ENCODE measurements at places on chromosomes 2 and 18.

GRCh38 chr2:28424799-28425463 lies 32.3 kb downstream of the FOSL2 start:
- DNase-seq = no peak

GRCh38 chr2:230987137-230988020 lies 8.5 kb upstream of the SPATA3 start:
- peak; percentile 1 for DNase-seq

- no peak for DNase-seq
These were observed 116.0 kb upstream of the AQP4 start for GRCh38 chr18:26981360-26982082.

DNA sequence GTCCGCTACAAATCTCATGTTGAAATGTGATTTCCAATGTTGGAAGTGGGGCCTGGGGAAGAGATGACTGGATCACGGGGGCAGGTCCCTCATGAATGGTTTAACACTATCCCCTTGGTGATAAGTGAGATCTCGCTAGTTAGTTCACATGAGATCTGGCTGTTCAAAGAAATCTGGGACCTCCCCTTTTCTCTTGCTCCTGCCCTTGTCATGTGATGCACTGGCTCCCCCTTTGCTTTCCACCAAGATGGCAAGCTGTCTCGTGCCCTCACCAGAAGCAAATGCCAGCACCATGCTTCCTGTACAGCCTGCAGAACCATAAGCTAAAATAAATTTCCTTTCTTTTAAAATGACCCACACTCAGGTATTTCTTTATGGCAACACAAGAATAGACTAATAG lies 57.3 kb upstream of the C2orf15 start:
- no peak for DNase-seq

DNA sequence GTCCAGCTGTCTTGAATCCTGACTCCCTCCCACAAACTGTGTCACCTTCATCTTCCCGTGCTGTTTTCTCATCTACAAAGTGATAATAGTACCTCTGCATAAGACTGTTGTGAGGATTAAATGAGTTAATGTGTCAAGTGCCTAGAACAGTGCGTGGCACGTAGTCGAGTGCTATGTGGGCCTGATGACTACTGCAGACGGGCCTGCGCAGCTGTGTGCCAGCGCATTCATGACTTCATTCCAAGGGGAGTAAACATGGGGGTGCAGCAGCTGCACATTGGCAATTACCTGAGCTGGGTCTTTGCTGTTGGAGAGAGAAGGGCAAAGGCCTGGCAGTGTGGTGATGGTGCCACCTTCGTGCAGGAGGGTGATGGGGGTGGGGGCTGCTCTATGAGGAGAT lies 5.0 kb downstream of the TEX44 start:
- DNase-seq = no peak

DNA sequence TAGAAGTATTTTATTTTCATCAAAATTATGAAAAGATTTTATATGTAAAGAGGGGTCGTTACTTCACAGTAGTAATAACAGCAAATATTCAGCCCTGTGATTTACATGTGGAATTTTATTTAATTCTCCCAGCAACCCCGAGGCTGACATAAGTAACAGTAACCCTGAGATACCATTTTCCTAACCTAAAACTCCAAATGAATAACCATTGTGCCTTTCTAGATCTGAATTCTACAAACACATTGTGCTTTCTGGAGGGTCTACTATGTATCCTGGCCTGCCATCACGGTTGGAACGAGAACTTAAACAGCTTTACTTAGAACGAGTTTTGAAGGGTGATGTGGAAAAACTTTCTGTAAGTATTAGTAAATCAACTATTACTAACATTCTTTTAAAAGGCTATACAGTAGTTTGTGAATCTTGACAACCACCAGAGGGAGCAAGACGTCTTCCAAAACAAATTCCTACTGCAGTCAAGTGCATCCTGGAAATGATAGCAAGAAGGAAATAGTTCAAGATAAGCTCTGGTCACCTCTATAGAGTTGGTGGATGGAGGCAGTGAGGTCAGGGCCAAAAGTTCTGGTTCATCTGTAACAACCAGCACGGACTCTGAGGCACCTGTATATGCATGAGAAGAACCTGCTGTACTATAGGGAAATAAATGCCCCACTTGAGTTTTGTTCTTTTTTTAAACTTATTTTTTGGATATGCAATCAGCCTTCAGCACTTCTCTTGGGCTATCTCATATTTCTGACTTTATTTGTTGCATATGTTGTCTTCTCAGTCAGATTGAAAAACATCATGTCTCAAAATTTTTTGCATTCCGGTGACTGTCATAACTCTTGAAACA lies 37.4 kb downstream of the ACTR2 start:
- DNase-seq = peak; percentile 57

GRCh38 chr2:232386740-232387450 lies 8.3 kb downstream of the ALPP start:
- no peak for DNase-seq

DNA sequence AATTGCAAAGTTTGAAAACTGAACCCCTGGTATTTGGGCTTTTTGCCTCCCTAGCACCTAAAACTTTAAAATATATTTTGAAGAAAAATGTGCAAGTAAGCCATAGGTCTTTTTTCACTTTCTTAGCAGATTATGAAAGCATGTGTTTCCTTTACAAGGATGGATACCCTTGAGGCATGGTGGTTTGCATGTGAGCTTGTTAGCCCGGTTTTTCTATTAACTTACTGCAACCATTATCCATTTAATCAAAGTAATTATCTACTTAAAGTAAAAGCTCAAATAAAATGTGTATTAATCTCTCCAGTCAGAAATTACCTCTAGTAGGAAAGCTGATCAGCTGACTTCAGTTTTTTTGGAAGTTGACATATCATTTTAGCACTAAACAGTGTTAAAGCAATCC lies 140.6 kb downstream of the EML6 start:
- DNase-seq = no peak

DNA sequence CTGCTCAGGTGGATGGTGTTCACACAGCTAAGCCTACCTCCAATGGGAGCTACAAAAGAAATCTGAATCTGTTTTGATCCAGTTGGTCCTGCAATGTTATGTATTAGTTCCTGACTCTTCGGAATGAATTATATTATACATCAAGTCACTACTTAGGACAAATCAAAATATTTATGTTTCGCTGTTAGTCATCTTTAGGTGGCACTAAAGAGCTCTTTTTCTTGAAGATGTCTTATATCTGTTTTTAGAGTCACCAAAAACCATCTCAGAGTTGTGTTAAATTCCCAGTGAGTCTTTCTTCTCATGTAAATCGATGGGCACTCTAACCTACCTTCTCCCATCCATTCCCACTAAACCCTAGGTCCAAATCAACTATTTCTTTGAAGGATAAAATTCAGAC lies 2.2 kb downstream of the DNER start:
- no peak for DNase-seq

- no peak for DNase-seq
These were observed 34.1 kb downstream of the SERPINB11 start for GRCh38 chr18:63736876-63737275.

DNA sequence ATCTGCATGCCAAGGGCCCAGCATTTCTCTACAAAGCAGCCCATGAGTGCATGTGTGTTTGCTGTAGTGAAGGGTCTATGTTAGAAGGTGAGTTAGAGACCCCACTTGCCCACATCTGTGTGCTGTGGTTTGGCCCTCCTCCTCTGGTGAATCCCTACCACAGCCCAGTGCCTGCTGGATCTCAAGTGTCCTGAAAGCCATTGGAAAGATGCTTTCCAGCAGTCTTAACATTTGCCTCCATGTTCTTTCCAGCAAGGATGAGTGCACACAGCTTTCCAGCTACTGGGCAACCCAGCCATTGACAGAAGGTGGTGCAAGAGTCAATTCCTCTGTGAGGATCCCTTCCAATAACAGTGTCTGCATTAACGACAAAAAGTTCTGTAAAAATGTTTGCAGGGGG lies 13.6 kb downstream of the CRIM1 start:
- no peak for DNase-seq

DNA sequence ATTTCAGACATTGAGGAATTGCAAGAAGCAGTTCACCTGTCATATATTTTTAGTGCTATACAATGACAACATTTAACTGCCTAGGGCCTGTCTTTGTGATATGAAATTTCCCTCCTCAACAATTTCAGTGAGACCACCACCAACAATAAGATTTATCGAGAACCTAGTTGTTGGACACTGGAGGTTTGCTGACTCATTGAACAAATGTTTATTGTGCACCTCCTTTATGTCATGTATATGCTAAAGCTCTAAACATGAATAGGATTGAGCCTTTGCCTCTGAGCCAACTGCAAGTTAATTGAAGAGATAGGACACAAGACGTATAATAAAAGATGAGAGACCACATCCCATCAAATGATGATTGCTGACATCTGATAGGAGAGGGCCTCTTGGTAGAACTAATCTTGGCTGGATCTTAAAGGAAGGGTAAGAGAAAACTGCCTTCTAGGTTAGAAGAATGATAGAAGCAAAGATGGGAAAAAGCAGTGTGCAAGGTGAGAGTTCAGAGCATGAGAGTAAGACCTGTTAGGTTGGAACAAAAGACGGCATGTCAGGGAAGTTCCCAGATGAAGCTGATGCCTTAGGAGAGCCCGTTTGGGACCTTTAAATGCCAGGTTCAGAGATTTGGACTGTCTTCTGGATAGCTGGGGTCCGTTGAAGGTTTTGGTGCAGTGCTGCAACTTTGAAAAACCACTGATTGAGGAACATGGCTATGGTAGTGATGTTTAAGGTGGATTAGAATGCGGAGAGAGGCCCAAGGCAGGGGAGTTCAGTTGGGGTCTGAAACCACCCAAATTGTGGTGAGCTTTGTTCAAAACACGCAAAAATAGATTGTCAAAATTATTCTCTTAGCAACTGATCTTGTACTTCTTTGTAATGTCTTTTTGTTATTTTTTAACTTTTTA lies 133.0 kb upstream of the EML6 start:
- no peak for DNase-seq

- DNase-seq = no peak
These were observed 121.8 kb downstream of the CTIF start for GRCh38 chr18:48660346-48661228.

DNA sequence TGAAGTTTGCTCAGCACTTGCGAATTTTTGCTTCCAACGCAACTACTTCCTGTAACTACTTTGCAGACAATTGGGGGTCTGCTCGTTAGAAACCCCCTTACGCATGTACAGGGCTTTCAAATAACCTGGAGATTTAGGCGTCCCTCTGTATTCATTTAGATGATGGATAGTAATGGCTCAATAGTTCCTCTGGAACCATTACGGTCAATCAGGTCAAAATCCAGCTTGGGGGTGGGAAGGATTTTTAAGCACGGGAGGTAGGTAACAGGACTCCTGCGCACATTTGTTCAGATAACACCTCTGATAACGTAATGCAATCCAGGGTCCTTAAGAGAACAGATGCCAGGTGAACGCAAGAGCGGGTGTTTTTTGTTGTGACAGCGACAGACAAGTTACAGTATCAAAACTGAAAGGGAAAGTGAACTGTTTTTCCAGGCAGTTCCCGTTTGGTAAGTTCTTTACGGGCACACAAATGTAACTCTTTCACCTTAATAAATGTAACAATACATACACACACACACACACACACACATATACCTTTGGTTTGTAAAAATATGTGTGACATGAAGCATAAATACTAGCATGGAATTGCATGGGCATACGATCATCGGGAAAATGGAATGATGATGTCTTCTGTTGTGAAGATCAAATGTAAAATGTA lies 3.8 kb upstream of the OSR1 start:
- DNase-seq = no peak

DNA sequence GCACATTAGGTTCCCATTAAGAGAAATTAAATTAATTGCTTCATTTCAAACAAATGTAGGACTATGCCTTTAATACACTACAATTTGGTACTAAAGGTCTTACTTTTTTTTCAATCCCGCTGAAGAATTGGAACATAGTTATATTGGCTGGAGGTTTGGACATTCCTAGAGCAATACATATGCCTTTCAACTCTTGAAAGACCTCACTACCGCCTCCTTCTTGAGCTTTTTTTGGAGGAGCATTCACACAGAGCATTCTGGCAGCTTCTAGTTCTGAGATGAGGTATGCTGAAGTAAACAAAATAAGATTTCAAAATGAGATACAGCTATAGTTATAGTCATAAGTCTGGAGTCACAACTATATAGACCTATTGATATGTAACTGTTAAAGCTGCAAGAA lies 10.9 kb downstream of the FAM98A start:
- no peak for DNase-seq

DNA sequence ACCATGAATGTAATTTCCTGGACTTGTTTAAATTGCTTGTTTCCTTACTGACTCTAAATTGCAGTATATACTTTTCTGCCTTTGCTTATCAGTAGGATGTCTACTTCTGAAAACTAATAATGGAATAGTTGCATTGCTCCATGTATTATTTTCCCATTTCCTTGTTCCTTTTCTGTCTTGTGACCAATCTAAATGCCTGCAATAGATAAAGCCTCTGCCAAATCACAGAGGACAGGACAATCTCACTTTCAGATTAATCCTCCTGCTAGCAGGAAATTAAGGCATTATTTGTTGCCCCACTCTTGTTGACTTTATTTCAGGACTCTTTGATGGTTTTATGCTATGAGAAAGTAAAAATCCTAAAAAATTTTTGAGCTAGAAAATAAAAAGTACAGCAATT lies 4.7 kb upstream of the ESCO1 start:
- no peak for DNase-seq

DNA sequence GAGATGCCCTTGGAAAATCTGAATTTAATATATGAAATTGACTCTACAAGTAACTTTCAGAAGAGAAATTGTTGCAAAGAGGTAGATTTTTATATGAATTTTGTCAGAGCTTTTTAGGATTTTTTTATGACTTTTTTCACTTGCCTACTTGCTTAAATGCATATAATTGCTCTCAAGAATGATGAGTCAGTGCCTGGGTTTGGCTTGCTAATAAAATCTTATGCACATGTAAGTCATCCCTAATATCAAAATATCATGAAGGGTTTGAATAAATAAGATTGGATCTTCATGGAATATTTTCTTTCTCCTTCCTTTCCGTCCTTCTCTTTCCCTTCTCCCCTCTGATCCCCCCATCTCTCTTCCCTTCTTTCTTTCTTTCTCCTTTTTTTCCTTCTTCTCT lies 354.1 kb downstream of the TXNL1 start:
- no peak for DNase-seq

DNA sequence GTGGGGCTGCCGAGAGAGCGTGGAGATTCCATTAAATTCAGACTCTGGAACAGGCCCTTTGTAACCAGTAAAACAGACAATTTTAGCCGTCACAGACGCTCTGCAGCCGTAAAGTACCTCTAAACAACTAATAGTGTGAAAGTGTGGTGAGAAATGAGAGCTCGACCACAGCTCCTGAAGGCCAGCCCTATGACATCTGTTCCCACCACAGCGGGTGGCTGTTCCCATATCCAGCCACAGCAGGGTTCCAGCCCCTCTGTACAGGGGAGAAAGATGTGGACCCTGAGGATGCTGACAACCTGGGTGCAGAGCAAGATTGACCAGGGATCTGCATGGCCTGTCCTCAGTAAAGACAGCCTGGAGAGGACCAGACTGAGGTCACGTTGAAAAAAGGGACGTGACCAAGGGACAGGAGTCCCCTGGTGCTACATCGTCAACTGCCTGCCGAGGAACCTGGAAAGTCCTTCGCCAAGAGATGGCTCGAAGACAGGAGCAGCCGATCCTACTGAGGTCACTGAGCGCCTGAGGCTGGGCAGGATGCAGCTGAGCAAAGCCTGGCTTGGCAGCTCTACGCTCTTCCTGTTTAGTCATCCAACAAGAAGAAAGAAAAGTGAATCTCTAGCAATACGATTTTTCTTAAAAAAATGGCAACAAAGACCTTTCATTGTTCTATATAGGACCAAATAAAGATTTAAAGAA lies 831.7 kb downstream of the RNF144A start:
- DNase-seq = no peak

- no peak for DNase-seq
These were observed 266.8 kb downstream of the CELF4 start for GRCh38 chr18:37298816-37299215.
